ENCODE measurements at places on chromosomes 1 and 21.

GRCh38 chr1:53754484-53755312 is 15.7 kb upstream of the GLIS1 start:
- no peak for ATAC-seq

DNA sequence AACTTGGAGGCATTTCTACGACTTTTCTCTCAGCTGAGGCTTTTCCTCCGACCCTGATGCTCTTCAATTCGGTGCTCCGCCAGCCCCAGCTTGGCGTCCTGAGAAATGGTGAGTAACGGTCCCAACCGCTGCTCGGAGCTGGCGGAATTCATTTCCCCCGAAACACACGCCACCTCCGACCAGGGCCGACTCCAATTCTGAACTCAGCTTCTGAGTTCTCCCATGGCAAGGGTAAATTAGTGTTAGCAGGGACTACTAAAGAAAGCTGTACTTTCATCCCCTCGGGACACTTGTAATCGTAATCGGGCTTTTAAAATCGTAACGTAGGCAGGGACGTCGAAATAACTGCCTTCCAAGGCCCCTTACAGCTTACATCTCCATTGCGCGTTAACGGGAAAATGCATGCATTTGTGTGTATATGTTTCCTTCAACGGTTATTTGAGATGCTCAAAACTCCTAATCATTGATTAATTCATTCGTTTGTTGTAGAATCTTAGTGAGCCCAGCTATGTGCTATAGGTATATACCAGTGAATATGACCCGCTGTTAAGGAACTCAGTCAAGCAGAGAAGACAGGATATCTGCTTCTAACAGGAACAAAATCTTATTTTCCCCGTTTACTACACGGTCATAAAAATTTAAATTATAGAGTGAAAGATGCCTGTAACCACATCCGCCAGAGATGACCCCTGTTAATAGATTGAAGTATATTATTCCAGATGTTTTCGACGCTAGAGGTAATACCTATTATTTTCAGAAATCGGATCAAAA is 472 bp downstream of the DTL start:
- no peak for ATAC-seq

DNA sequence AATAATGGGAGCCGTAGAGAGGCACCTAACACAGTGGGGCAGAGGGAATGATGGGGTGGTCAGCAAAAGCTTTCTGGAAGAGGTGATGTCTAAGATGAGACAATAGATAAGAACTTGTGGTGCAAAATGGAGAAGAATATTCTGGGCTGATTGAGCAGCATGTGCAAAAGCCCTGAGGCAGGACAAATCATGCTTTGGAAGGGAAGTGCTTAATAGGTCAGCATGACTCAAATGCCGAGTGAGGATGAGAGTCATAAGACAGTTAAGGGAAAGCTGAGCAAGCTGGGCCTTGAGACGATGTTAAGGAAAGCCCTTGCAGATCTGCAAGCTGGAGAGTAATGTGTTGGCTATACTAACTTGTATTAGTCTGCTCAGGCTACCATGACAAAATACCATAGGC is 37.3 kb upstream of the ASB17 start:
- no peak for ATAC-seq

DNA sequence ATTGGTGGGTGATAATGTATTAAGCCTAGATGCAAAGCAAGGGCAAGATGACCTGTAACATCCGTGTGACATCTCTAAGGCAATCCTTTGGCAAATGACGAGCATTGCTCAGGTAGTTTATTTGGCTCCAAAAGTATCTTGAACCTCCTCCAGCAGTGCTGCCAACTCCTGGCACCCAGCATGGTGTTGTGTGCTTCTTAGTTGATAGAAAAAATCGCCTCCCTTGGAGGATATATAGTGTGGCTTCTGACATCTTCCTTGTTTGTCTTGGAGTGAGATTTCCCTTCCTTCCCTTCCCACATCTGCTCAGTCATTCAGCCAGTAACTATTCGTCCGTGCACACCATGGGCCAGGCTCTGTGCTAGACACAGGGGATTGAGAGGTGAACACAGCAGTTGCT is 121.8 kb downstream of the TOMM20 start:
- ATAC-seq: no peak

DNA sequence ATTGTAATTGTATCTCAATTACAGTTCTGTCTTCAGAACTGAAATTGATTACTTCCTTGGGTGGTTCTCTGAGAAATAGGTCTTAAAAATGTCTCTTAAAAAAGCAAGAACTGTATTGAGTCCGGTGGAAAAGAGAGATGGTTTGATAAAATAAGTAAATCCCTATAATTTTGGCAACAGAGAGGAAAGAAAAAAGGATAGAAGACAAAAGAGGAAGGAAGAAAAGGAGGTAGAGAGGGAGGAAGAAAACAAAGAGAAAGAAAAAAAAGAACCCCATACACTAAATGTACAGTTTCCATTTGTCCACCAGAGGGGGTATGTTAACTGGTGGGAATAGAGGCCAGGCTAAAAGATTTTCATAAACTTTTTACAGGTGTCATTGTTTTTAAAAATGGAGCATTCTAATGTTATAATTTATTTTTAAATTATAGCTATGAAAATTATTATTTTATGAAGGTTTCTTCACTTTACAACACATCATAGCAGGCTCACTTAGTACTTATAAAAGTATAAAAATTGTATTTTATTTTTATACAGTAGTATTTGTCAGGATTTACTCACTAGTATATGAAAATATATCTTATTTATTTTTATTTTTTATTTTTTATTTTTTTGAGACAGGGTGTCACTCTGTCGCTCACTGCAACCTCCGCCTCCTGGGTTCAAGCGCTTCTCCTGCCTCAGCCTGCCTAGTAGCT is 2.1 kb upstream of the UBE2T start:
- no peak for ATAC-seq

DNA sequence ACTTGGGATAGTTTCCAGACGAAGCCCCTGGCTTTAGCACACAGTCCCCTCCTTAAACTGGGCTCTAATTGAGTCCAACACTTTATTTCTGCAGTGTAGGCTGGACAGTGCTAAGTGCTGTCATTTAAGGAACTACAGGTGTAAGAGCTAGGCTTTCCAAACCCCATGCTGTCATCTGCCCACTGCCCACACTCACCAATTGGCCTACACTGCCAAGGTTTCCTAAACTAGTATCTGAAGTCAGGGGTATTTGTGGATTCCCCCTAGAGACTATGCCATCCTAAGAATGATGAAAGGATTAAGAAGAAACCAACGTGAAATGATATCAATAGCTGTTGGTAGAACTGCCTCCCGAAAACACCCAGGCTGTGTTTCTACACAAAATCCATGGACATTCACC is 160.9 kb downstream of the TBX15 start:
- no peak for ATAC-seq

GRCh38 chr1:25090707-25091422 is 141.4 kb downstream of the SYF2 start:
- no peak for ATAC-seq

DNA sequence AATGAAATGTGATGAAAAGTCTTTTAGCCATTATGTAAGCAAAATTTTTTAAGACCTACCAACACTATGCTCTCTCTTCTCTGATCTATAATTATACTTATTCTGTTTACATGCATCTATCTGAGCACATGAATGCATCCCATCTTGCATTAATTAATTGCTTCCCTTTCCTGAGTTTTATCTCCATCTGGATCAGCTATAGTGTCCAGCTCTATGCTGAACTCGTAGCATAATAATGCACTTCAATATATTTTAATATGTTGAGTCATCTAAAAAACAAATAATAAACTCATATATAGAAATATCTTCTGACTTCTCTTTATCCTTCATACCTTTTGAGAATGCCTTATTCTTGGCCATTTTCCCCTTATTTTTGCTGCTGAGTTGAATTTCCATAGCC is 1097.8 kb downstream of the TTLL7 start:
- no peak for ATAC-seq

DNA sequence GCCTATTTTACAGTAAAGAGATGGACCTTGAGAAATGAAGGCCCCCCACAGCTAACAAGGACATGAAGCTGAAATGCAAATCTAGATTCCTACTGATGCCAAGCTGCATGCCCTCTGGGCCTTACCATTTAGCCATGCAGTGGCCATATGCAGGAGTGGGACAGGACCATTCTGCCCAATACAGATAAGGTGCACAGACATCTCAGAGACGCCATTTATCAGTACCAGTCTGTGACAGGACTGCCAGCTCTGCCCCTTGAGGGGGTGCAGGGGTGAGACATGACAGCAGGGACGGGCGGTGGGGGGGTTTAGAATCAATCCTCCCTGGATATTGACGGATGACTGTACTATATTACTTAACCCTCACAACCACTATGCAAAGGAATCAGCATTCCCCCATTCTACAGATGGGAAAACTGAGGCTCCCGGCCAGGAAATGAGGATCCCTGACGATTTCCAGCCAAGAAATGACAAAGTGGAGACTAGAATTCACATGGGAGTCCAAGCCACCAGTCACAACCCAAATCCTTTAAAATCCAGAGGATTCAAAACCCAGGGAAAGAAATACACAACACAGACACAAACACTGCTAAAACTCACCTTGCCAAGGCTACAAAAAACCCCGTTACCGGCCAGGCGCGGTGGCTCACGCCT is 10.8 kb downstream of the SSBP3 start:
- ATAC-seq: no peak

DNA sequence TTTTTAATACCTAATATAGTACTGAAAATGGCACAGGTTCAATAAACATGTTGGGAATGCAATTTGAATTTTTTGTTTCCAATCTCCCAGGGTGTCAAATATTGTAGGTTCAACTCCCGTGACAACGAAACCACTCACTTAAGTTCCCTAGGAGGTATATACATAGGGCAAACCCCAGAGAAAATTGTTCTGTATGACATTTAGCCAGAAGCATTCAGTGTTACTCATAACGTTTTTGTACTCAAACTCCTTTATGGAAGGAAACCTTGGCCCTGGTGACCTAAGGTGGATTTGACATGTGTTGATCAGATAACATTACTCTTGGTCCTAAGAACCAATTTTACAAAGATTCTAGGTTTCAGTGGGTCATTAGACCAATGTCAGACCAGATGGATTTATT is 110.6 kb downstream of the USP25 start:
- ATAC-seq: no peak
